PC-3 (cell line): ENCODE measurements at places on chromosomes 6 and 20. TPM values are rescaled to one million over a fixed set of nuclear protein-coding genes. Genes with fewer than 3 reads are reported as not detected.

The MYLK2 gene
- total RNA-seq = 1.7 TPM in 2 replicates

The C6orf15 gene
- total RNA-seq = not detected in 2 replicates

- DNase-seq = no peak
These were observed 92.0 kb downstream of the THBS2 start for GRCh38 chr6:169161572-169162167.

DNA sequence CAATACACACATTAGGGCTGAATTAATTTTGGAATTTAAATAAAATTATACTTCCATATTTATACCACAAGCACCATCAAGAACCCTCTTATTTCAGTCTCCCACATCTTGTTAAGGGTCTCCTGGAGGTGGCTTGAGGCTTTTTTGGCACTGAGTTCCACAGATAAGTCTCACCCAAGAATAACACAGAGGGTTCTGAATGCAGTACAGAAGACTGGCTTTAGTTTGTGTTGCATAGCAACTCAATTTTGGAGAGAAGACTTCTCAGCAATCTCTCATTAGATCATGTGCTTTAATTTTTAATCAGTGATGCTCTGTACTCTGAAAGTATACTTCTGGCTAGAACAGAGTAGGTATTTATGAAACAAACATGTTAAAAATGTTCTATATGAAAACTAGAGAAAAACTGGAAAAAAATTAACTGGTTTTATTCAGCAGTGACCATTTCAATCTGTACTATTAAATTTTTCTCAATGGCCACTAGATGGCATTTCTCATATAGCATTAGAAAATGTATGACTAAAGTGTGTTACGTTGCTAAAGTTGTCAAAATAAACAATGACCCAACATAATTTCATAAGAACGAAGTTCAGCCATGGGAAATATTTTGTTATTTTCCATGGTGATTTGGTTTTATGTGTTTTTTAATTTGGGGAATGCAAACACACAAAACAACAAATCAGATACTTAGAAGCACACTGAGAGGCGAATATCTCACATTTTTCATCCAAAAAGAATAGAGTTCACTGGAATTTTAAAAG, 32.7 kb upstream of the MAP7 start:
- peak; percentile 81 for DNase-seq

- DNase-seq = peak; percentile 51
These were observed 25.3 kb upstream of the CHD6 start for GRCh38 chr20:41643504-41643938.

GRCh38 chr6:2434116-2434515, 188.7 kb upstream of the GMDS start:
- DNase-seq = peak; percentile 90

DNA sequence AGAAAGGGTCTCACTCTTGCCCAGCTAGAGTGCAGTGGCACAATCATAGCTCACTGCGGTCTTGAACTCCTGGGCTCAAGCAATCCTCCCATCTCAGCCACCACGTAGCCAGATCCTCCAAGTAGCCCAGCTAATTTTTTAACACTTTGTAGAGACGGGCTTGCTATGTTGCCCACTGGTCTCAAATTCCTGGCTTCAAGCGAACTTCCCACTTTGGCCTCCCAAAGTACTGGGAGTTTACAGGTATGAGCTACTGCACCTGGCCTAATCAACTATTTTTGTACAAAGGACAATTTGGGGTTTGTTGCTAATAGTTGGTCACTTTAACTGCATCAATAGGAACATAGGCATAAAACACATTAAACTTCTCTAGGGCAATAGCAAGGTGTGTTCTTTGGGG, 29.9 kb upstream of the SYNCRIP start:
- no peak for DNase-seq
